ENCODE measurements at places on chromosomes 7 and 10. TPM values are rescaled to one million over a fixed set of nuclear protein-coding genes. Genes with fewer than 3 reads are reported as not detected.

Gene HMX2
- polyA plus RNA-seq = not detected

GRCh38 chr10:35089611-35090161 lies 455 bp downstream of the CUL2 start:
- no peak for DNase-seq

DNA sequence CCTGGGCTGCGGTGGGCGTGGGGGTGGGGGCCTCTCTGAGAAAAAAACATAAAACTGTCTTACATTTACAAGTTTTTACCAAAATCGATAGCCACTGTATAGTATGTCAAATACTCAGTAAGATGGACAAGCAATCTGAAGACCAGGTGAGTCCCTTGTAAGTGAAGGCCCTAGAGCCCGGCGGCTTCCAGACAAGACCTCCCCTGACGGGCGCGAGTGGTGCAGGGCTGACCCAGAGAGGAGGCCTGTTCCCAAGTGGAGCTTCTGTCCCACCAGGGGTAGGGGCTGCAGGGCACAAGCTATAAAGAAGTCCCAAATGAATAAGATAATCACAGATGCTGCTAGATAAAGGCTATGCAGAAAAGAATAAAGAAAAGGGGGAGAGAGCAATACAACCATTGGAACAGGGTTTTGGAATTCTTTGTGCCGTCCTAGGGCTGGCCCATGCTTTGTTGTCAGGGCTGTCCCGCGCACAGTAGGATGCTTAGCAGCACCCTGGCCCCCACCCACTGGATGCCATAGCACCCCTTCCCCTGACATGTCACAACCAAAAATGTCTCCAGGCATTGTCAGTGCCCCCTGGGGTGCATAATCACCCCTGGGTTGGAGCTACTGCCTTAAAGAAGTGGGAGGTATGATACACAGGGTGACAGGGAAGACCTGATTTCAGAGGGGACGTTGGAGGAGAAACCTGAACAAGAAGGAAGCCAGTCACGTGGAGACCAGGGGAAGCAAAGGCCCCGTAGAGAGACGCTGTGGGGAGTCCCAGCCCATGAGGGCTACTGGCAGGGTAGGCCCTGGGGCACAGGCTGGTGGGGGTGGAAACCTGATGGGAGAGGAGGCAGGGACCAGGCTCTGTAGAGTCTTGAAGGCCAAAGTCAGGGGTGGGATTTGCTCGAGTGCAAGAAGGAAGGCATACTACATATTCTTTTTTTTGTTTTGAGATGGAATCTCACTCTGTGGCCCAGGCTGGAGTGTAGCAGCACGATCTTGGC lies 43.1 kb downstream of the CHST15 start:
- no peak for DNase-seq

GRCh38 chr10:58475322-58476277 lies 37.1 kb upstream of the BICC1 start:
- no peak for DNase-seq

Gene CNTNAP2
- polyA plus RNA-seq = 0.23 TPM

Gene AQP1
- 216 TPM for polyA plus RNA-seq

DNA sequence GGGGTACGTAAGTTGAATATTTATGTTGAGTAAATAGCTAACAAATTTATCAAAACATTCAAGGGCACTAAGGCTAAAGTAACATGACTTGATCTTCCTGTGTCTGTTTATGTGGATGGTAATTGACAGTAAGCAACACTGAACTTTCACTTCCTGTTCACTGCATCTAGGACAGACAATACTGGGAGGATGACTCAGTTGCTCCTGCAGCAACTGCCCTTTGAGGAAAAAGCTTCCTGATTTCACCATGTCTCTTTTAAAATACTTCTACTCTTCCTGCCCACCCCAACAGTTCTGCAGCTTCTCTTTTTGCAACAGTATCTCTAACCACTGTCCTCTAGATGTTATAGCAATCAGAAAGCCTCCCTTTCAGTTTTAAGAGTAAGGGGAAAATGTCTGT lies 76.6 kb upstream of the HGF start:
- DNase-seq = no peak

All from right cardiac atrium (tissue), 5 donors.